Activated naive CD4-positive, alpha-beta T cell (primary cell): ENCODE measurements at places on chromosomes 3 and 15.
A peak's percentile ranks its signal among the peaks of the same experiment; 100 is the strongest.

- DNase-seq = no peak
Measured at GRCh38 chr15:100780208-100780800, 99.3 kb upstream of the ALDH1A3 start.

DNA sequence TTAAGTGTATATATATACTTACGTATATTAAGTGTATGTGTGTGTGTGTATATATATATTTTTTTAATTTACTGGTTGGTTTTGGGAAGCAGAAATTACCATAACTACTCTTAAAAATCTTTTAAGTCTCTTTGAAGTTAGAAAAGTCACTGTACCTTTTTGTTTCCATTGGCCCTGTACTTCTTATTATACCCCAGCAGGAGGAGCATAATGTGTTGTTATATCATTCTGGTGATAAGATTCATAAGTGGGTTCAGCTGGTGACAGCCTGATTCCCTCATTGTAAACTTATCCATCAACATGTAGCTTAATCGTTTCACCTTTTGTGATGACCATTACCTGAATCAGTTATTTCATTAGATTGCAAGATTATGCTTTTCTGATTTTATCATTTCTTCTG, 30.8 kb downstream of the MLH1 start:
- DNase-seq = no peak

DNA sequence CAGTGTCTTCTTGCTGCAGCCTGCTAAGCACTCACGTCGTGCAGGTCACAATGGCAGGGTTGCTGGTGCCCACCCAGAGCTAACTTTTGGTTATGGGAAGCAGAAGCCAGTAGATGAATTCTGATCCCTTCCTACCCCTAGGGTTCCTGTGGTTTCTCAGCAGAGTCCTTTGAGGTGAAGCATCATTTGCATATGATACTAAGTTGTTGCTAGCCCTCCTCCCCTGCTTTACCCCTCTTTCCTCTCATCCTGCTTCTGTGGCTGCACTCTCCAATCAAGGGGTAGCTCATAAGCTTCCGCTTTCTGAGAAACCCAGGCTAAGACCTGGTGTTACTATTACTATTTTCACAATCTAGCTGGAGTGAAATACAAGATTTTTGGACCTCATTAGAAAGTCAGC, 22.1 kb upstream of the HEG1 start:
- DNase-seq = no peak

GRCh38 chr3:18512007-18512406, 86.9 kb upstream of the SATB1 start:
- no peak for DNase-seq

DNA sequence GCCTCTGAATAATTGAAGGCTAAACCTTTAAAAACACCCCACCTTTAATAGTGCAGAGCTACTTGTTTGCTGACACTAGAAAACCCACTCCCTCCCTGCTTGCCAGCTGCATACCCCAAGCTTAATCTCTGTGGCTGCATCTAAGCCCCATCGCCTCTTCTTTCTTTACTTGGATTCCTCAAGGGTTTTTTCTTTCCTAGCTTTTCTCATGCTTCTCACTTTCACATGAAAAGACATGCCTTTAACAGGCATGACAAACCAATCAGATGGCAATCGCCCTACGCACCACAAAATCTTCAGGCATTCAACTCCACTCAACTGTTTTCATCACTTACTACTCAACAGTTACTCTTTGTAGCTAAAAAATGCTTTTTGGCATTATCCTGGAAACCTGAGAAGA, 77.5 kb downstream of the PLD1 start:
- no peak for DNase-seq

DNA sequence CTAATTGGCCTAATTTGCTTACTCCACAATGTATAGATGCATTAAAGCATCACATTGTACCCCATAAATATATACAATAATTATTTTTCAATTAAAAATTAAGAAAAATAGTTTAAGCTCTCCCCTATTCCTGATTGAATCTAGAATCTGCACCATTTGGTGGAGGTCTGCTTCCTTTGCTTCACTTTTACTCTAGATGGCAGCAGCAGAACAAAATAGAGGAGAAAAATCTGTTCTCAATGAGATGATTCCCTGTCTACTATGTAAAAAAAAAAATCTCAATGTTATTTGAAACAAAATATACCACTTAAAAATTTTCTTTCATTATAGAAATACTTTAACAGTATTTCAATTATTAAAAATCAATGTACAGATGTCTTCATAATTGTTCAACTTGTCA, 109.6 kb upstream of the FXR1 start:
- no peak for DNase-seq

- no peak for DNase-seq
Measured at GRCh38 chr15:96345560-96346399, 15.3 kb downstream of the NR2F2 start.

GRCh38 chr3:62238003-62238402, 135.3 kb downstream of the FEZF2 start:
- no peak for DNase-seq

DNA sequence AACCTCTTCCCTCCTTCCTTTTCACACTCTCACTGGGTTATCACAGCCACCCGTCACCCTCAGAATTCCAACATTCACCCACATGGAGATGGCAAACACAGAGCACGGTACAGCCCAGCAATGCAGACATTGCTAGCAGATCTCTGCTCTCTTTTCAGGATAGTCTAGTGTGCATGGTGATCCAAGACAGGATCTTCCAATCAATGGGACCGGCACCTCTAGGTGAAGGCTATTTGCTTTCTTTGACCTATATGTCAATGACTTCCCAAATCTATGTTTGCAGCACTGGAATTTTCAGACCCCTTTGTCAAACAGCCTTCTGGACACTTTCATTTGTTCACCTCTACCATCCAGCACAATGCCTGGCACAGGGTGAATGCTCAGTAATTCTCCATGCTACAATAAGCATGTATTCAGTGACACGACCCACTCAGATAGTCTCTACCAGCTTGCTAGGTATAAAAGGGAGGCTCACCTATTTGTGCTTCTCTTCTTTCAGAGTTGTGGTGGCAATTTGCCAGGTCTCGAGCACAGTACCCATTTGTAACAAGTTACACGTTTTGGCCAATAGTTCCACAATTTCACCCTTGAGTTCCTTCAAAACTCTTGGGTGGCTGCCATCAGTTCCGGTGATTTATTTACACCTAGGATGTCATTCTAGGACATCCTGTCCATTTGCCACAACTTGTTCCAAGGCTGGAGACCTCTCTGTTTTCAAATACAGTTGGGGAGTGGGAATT, 279.1 kb upstream of the ICE2 start:
- no peak for DNase-seq

GRCh38 chr3:101725194-101725889, 928 bp downstream of the CEP97 start:
- peak; percentile 27 for DNase-seq

DNA sequence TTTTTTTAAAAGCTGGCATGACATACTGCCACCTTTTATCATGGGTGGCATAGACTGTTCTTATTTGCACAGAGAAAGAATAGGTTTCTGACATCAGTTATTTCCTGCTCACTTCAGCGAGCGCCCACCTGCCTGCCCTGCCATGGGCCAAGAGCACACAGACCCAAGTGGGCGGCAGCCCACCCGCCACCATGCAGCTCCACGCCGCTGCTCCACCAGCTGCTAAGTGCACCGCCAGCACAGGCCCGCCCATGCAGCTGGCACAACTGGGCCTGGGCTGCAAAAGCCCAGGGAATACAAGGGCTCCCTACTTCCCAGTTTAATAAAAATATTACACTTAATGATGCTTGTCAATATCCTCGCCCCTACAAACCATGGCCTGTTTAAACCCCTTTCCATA, 15.4 kb downstream of the ZNF148 start:
- no peak for DNase-seq

DNA sequence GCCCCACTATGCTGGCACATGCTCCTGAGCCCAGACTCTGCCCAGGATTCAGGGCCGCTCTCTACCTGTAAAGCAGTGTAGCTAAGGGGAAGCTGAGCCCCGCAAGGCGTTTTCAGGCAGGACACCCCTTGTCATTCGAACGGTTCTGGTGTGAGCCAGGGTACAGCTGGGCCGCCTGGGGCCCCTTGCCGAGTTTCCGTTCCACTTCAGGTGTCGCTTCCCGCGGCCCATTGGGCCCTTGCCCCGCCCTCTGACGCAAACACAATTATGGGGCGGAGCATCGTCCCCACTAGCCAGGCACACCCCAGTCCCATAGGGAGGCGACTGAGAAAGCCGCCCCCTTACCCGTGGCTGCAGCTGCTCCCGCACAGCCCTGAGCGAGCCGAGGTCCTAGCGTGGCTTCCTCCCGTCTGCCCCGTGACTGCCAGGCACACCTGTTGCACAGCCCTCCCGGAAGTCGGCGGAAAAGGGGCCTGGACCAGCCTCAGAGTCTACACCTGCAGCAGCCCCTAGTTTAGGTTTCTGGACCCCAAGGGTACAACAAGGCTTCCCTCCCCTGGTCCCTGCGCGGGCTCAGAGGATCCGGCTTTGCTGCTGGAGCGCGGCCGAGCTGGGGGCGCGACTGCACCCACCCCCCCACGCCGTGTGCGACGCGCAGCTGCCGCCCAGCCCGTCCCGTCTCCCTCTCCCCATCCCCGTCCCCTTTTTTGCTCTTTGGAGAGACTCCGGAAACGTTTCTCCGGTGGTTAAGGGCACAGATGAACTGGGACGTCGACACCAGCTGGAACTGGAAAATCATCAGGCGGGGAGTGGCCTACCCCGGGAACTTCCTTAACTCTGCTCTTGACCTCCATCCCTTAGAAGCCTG, at the start of gene PLSCR2:
PLSCR2 (minus strand) TSS at position 412 of the 868 bp plus-strand sequence. CDS start 9,657 bp downstream, outside the sequence.
- peak; percentile 11 for DNase-seq

DNA sequence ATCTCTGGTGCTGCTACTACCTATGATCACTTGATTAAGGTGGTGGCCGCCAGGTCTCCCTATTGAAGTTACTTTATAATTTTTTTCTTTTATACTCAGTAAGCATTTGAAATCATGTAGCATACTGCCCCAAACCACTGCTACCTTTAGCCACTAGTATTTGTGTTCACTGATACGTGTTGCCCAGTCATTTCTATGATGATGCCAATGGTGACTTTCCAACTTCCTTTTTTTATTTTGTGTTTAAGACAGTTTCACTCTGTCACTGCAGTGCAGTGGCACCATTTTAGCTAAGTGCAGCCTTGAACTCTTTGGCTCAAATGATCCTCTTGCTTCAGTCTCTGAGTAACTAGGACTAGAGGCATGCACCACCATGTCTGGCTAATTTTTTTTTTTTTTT, 598.2 kb downstream of the NAALADL2 start:
- DNase-seq = no peak

DNA sequence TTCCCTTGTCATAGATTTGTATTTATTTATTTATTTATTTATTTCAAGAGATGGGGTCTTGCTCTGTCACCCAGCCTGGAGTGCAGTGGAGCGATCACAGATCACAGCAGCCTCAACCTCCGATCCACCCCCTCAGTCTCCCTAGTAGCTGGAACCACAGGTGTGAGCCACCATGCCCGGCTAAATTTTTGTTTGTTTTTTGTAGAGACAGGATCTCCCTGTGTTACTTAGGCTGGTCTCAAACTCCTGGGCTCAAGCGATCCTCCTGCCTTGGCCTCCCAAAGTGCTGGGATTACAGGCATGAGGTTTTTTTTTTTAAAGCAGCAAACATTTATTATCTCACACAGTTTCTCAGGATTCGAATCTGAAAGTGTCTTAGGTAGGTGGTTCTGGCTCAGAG, 2.5 kb downstream of the TTBK2 start:
- DNase-seq = no peak

- DNase-seq = no peak
Measured at GRCh38 chr15:29669823-29670222, 152.4 kb downstream of the TJP1 start.
